Colonic mucosa (tissue), 4 donors: ENCODE measurements at places on chromosomes 1 and 21. TPM values are rescaled to one million over a fixed set of nuclear protein-coding genes. Genes with fewer than 3 reads are reported as not detected.

GRCh38 chr21:27525780-27526179, 558.9 kb upstream of the ADAMTS5 start:
- H3K4me3 ChIP-seq = no peak overlapping the region
- no peaks in the 10 kb centered on the region for H3K36me3 ChIP-seq
- DNase-seq = no peak
- no peaks in the 10 kb centered on the region for H3K4me1 ChIP-seq

The IFI44L gene
- 0.74 TPM for total RNA-seq

- H3K4me3 ChIP-seq = no peak overlapping the region
- no peaks in the 10 kb centered on the region for H3K27me3 ChIP-seq
Observed at GRCh38 chr1:25575191-25575590, 31.8 kb downstream of the LDLRAP1 start.

DNA sequence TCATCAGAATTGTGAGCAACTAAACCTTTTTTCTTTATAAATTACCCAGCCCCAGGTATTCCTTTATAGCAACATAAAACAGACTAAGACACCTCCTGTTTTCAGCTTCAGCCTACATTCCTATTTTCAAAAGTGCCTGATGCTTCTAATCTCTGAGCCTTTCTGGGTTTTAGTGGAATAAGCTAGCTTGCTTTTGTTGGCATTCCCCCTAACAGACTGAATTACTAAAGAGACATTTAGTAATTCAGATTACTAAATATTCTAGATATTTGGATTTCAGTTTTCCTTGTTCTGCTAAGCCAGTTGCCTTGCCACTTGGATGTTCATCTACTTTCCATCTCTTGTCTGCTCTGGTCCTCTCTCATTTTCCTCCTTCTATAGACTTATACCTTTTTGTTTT, 10.5 kb upstream of the GNG12 start:
- DNase-seq = no peak
- no peak overlapping the region for H3K4me3 ChIP-seq
- H3K27ac ChIP-seq = no peak overlapping the region

The FCMR gene
- 2.3 TPM for total RNA-seq

GRCh38 chr1:8985915-8986813, 40.1 kb downstream of the SLC2A7 start:
- no peaks in the 10 kb centered on the region for H3K27me3 ChIP-seq
- H3K36me3 ChIP-seq = no peaks in the 10 kb centered on the region
- H3K4me1 ChIP-seq = no peaks in the 10 kb centered on the region
- no peak overlapping the region for H3K4me3 ChIP-seq
- H3K27ac ChIP-seq = no peak overlapping the region
- DNase-seq = peak; percentile 82

GRCh38 chr1:50681931-50682330, 258.7 kb upstream of the DMRTA2 start:
- H3K36me3 ChIP-seq = no peaks in the 10 kb centered on the region
- no peak overlapping the region for H3K4me3 ChIP-seq
- no peak overlapping the region for H3K27ac ChIP-seq
- no peaks in the 10 kb centered on the region for H3K27me3 ChIP-seq
- no peaks in the 10 kb centered on the region for H3K4me1 ChIP-seq

The SESN2 gene
- 34.0 TPM for total RNA-seq

DNA sequence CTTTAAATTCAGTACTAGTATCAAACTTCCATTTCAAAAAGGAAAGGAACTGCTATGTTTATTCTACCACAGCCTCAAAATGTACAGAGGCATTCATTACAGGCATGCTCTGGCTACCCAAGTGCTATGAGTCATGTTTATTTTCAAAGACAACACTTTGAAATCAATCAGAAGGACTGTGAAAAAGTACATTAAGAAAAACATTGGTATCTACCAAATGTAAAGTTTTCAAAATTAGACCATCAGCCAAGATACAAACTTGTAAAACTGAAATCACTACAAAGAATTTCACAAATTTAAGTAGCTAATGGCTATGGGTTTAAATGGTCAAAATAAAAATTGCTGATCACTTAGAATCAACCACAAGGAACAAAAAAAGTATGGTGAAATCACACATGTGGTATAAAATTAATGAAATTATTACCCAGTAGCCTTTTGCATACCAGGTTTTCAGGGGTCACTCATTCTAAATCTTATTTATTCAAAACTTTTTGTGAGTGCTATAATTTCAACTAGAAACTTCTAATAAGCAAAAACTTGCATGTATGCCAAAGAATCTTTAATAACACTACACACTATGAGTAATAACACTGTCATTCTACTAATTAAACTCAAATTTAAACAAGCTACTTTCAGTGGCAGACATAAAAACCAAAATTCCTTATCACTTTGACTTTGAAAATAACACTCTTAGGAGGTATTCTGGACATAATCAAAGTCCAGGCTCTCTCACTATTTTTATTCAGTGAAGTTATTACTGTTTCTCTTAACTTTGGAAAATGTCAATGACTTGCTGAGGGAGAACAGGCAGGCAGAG, 49.2 kb downstream of the ENAH start:
- H3K27ac ChIP-seq = no peak overlapping the region
- H3K4me1 ChIP-seq = no peaks in the 10 kb centered on the region
- H3K4me3 ChIP-seq = no peak overlapping the region
- H3K36me3 ChIP-seq = no peaks in the 10 kb centered on the region

DNA sequence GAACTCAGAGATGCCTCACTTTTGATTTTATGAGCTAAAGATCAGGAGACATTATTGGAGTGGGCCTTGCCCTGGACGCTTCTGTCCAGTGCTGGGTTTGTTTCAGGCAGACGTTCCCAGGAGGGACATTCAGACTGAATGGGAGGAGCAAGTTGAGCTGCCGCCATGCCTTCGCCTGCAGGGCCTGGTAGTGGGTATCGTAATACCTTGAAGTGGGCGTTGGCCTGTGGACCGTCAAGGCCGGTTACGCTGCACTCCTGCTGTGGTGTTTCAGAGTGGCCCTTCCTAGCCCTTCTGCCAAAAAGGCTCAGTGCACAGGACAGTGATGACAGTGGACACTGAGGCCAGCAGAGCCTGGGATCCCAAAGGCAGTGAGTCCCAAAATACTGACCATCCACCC, 1.6 kb downstream of the FAM3B start:
- H3K4me1 ChIP-seq = no peaks in the 10 kb centered on the region
- H3K27ac ChIP-seq = no peak overlapping the region
- no peak overlapping the region for H3K4me3 ChIP-seq
- DNase-seq = no peak

The TNFRSF1B gene
- 28.1 TPM for total RNA-seq

DNA sequence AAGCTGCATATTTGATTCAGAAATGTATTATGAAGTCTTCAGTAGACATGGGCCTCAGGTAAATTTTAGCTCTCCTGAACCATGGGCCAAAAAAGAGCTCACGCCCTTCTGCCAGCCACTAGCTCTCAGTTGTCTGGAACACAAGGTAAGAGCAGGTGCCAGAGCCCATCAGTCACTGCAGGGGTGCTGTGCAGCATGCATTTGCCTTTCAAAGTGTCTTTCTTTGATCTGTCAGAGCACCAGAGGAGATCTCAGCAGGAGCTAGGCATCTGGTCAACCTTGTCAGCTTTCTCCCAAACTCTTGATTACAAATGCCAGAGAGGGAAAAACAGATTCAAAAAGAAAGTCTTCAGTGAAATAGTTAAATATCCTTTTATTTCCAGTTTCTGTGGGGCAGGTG, 332.3 kb downstream of the COL11A1 start:
- DNase-seq = no peak
- no peaks in the 10 kb centered on the region for H3K4me1 ChIP-seq
- H3K36me3 ChIP-seq = no peaks in the 10 kb centered on the region
- no peaks in the 10 kb centered on the region for H3K27me3 ChIP-seq
- H3K27ac ChIP-seq = no peak overlapping the region

The PROK1 gene
- not detected for total RNA-seq

GRCh38 chr1:232834066-232834465, 28.9 kb downstream of the MAP10 start:
- no peaks in the 10 kb centered on the region for H3K36me3 ChIP-seq
- H3K4me3 ChIP-seq = no peak overlapping the region
- H3K27ac ChIP-seq = no peak overlapping the region
- DNase-seq = no peak

- H3K4me3 ChIP-seq = no peak overlapping the region
- H3K27me3 ChIP-seq = peaks cover 77% of the 10 kb centered on the region
- no peak overlapping the region for H3K27ac ChIP-seq
- DNase-seq = no peak
- H3K4me1 ChIP-seq = no peaks in the 10 kb centered on the region
Observed at GRCh38 chr1:75134647-75135572, 722 bp downstream of the LHX8 start.

DNA sequence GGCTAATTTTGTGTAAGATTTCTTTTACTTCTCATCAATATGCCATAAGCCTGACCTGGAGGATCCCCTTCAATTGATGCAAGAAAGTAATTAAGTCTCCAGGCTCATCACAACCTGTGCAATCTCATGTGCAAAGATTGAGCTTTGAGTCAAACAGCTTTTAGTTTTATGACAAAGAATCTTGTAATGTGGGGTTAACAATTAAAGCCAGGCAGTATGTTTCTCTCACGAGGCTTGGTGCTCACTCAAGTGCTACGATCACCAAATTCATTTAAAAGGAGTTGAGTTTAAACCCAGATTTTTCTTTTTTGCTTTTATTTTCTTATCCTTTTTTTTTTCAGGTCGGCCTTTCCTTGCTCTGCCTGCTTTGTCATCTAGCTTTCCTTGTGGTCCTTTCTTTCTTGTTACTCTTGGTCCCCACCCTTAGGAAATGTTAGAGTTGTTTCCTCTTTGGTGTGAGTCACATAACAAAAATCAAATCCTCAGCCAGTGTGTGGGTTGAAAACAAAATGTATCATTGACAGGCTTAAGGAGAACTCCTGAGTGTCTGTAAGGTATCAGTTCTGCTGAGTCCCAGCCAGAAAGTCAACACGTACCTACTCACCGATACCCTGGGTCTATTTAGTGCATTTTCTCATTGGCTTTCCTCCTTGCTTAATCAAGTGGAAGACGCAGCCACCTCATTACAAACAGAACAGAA, 1037.2 kb downstream of the ADGRL2 start:
- H3K36me3 ChIP-seq = no peaks in the 10 kb centered on the region
- no peaks in the 10 kb centered on the region for H3K27me3 ChIP-seq
- H3K4me1 ChIP-seq = no peaks in the 10 kb centered on the region
- no peak for DNase-seq
- no peak overlapping the region for H3K4me3 ChIP-seq

The UBAP2L gene
- 102 TPM for total RNA-seq

The UBE2U gene
- not detected for total RNA-seq

DNA sequence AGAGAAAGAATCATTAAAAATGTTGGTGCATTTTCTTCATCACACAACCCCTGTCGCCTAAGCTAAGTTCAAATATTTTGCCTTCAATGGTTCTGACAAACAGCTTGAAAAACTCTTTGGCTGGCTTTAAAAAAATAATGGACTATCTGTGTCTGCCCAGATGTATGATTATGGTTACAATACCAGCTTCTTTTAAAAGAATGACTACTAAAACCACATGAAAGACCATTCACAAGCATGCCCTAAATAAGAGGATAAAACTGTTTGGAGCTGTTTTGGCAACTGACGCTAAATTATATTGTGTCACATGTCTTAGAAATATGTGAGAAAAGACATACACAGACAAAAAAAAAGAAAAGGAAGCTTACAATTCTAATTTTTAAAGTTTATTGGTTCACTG, 23.7 kb upstream of the PLPPR4 start:
- H3K4me3 ChIP-seq = no peak overlapping the region
- no peak overlapping the region for H3K27ac ChIP-seq
- H3K4me1 ChIP-seq = no peaks in the 10 kb centered on the region
- DNase-seq = no peak
- no peaks in the 10 kb centered on the region for H3K27me3 ChIP-seq

DNA sequence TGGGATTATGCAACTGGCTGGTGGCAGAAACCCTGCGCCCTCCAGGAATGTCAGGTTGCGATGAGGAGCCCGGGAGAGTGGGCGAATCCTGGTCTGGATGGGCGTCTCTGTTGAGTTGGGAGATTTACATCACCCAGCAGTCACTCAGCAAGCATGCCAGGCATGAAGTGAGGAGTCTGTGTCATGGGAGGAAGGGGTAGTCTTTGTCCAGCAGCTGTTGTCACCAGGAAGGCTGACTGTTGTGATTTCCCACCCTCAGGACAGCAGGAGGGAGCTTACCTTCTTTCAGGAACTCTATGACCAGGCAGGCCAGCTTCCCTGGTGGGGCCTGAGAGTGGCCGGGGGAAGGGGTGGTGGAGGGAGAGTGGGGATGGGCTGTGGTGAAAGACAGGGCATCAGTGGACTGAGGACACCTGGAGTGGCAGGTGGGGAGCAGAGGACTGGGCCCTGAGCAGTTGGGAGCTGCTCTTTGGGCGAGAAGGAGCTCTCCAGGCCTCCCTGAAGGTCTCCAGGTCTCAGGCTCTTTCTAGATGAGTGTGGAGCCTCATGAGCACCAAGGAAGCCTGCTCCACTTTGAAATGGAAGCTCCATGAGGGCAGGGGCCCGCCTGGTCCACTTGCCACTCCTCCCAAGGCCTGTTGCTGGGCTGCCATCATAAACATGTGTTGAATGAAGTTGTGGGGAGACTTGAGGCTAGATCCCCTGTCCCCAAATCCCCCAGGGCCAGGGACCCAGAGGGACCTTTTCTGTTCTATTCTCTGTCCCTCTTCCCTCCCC, 21.3 kb upstream of the PKP1 start:
- no peak overlapping the region for H3K27ac ChIP-seq
- no peak overlapping the region for H3K4me3 ChIP-seq
- peaks cover 3% of the 10 kb centered on the region for H3K4me1 ChIP-seq
- no peaks in the 10 kb centered on the region for H3K27me3 ChIP-seq

The AADACL4 gene
- total RNA-seq = not detected

- no peak overlapping the region for H3K4me3 ChIP-seq
- no peak overlapping the region for H3K27ac ChIP-seq
- H3K27me3 ChIP-seq = no peaks in the 10 kb centered on the region
- H3K4me1 ChIP-seq = no peaks in the 10 kb centered on the region
Observed at GRCh38 chr21:16418642-16419041, 688.9 kb downstream of the USP25 start.

GRCh38 chr1:164637461-164638375, 78.7 kb downstream of the PBX1 start:
- H3K27ac ChIP-seq = peak overlapping the region; percentile 28
- no peak for DNase-seq
- H3K4me3 ChIP-seq = no peak overlapping the region
- no peaks in the 10 kb centered on the region for H3K27me3 ChIP-seq
- no peaks in the 10 kb centered on the region for H3K36me3 ChIP-seq

DNA sequence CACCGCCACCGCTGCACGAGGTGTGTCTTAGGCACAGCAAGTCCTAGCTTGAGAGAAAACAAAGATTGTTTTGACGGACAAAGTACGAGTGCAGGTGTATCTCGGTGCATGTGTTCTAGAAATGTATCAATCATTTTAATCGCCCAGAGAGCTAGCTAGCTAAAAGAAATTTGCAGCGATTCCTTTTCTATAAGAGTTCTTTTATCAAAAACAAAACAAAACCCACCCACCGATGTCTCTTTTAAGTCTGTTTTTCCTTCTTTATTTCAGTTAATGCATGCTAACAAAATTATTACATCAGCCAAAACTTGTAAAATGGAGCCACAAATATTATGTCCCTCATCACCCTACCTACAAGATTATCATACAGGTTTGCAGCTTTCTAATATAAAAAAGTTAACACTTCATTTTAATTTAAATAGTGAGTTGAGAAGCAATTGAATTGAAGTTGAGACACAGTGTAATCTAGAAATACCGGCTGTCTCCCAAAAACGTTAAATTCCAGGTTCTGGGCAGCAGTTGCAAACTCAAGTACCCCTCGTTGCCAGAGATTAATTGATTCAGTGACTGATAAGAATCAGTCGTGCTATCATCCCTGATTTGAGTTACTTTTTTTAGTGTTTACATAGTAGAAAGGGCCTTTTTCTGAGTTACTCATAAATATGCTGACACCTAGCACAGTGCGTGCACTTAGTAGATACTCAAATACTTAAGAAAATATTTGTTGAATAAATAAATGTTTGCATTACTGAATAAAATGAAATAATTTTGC, 1.5 kb upstream of the SYDE2 start:
- H3K36me3 ChIP-seq = no peaks in the 10 kb centered on the region
- DNase-seq = no peak
- no peaks in the 10 kb centered on the region for H3K27me3 ChIP-seq
- peak overlapping the region; percentile 97 for H3K27ac ChIP-seq

The AP4B1 gene
- 19.7 TPM for total RNA-seq
